Hepatocyte (in vitro differentiated cells): ENCODE measurements at places on chromosomes 16 and 17. TPM values are rescaled to one million over a fixed set of nuclear protein-coding genes. Genes with fewer than 3 reads are reported as not detected.

DNA sequence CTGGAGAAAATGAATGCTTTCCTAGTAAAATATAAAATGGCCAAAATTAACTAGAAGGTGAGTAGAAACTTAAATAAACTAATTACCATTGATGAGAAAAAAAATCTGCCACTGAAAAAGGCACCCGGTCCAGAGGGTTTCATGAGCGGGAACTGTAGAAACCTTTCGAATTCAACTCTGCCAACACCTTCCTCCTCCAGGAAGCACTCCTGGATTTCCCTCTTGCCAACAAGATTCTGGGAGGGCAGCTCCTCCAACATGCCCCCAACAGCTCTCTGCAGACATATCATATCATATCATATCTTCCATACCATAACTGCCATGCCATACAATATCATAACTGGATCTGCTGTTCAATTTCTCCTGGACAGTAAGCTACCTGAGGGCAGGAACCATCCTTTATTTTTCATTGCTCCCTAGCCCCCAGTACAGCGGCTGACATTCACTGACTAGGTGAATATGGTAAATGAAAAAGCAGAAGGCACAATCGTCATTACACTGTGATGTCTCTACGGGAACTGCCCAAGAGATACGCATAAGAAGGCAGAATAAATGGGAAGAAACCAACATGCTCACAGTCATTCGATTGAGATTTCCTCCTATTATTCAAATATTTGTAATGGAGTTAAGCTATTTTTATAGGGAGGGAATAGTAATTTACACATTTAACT, 9.2 kb downstream of the ARHGAP27 start:
- no peak for DNase-seq

Gene SLC2A4
- polyA plus RNA-seq = 0.42 and 0.89 TPM in 2 replicates

Gene NDE1
- polyA plus RNA-seq = 10.3 TPM in 2 replicates

- no peak for DNase-seq
Observed at GRCh38 chr17:76420356-76421043, 32.5 kb downstream of the UBE2O start.

Gene TPSD1
- polyA plus RNA-seq = not detected in 2 replicates

Gene MMP2
- polyA plus RNA-seq = 196 and 198 TPM in 2 replicates

GRCh38 chr16:58418601-58419000, 26.3 kb downstream of the GINS3 start:
- DNase-seq = no peak

- no peak for DNase-seq
Observed at GRCh38 chr17:34758316-34758715, 178.9 kb downstream of the TMEM132E start.

GRCh38 chr16:15031179-15031578, 24.7 kb downstream of the NTAN1 start:
- no peak for DNase-seq

GRCh38 chr17:57861000-57861789, 11.4 kb upstream of the MRPS23 start:
- DNase-seq = peak; percentile 69

Gene SYNRG
- 19.6 and 20.7 TPM in 2 replicates for polyA plus RNA-seq

DNA sequence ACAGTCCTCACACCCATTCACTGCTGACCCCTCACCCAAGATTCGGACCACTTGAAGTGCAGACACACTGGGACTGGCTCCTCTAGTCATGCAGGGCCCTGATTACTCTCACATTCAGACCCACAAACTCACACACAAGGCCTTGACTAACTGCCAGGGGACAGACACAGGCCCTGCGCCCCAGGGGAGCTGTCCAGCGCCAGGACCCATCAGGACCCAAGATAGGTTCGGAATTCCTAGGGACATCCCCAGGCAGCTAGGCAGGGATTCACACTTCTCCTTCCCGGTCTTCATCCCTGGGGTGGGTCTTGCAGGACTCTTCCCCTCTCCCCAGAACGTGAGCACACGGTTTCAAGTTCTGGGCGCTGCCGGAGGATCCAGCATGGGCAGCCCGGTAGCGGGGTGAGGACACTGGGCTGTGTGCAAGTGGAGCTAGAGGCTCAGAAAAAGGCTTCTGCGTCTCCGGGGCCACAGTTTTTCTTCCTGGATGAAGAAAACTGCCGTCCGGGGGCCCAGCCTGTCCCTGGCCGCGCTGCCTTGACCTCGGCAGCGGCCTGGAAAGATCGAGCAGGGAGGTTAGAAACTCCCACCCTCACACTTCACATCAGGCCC, 1.6 kb downstream of the SEZ6 start:
- peak; percentile 32 for DNase-seq

Gene OR4D2
- polyA plus RNA-seq = not detected in 2 replicates

Gene WNK4
- 1.7 and 2.2 TPM in 2 replicates for polyA plus RNA-seq
